ENCODE measurements at places on chromosomes 5 and 9.

GRCh38 chr5:90473396-90474234 lies 956 bp downstream of the MBLAC2 start:
- peak; percentile 9 for DNase-seq

- DNase-seq = no peak
These were observed 19.7 kb downstream of the OR2V2 start for GRCh38 chr5:181166812-181167733.

- no peak for DNase-seq
These were observed 13.5 kb downstream of the ZNF346 start for GRCh38 chr5:177035976-177036375.

DNA sequence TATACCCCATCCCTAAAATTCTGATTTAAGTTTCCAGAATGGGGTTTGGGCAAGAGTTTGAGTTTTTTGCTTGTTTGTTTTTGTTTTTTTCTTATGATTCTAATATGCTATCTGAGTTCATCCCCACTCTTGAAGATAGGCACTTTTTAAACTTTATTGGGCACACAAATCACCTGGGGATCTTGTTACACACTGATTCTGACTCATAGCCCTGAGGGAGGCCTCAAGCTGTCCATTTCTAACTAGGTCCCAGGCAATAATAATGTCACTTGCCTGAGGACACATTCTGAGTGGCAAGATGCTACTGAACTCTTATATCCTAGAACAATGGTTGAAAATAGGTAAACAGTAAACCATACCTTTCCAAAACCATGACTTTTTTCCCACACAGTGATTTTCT lies 22.8 kb upstream of the ABLIM3 start:
- DNase-seq = no peak

- no peak for DNase-seq
These were observed 813 bp upstream of the AGTPBP1 start for GRCh38 chr9:85742597-85742936.

GRCh38 chr5:24364711-24365110 lies 280.1 kb downstream of the CDH10 start:
- no peak for DNase-seq

DNA sequence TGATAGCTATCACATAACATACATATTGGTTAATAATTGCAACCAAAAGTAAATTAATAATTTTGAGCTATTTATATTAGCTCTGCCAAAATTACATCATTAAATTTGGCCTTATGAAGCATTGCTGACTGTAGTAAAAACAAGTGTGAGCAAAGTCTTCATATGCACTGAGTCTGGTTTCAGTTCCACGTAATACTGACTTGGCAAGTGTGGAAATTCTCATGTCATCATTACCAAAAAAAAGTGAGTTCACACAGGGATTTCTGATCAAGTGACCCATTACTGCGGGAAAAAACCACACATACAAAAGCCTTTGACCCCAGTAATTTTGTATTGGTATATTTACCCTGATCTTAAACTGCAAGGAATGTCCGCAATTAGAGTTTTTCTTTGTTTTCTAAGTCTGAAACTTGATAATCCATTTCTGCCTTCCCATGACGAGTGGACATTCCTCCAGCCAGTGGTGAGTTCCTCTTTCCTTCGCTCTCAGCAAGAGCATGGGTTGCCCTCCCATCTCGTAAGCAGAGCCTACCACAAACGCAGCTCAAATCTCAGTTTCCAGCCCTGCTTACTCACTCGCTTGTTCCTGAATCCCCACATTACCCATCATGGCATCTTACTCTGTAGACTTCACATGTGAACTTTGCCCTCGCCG lies 220.2 kb upstream of the DMRT1 start:
- no peak for DNase-seq

DNA sequence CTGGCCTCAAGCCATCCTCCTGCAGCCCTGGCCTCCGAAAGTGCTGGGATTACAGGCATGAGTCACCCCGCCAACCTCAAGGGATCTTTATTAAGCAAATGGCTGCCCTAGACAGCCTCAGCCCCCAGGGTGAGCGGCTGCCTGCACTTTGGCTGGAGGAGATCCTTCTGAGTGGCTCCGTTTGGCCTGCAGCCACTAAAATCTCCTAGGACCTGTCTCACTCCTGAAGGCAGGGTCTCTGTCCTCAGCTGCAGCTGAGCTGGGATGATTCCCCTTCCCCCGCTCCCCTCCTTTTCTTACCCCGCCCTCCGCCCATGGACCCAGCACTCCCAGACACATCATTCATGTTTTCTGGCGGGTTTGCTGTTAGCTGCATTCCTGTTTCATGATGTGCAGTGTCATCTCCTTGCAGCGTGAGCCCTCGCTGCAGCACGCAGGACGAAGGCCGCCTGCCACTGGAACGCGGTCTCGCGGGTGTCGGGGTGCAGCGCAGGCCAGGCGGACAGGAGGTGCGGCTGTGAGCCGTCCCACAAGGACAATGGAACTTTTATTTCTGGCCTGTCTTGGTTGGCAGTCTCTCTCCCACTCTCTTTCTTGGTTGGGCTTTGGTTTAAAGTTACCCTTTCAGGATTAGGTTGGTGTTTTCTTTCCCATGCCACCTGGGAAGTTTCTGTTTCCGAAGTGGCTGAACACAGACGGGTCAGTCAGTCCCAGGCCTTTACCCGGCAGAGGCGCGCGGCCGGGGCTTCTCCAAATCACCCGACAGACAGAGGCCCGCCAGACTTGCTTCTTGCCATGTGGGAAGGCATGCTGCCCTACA lies 137.1 kb downstream of the FOXD1 start:
- no peak for DNase-seq

- no peak for DNase-seq
These were observed 61.9 kb upstream of the ORM1 start for GRCh38 chr9:114261026-114261425.

DNA sequence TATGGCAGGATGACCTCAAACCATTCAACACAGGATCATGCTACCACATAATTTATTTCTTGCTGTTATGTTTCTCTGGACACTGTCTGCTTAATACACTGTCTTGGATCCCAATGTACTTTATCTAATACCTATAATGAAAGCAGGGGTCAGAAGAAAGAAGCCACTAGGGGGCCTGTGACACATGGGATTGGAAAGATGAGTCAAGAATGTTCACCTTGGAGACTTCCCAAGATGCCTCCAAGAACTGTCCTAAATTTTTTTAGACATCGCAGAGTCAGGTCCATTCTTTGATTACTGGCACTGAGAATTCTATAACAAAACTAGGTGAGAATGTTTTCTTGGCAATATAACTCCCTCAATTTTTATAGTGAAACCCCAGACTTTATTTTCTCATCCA lies 305.8 kb upstream of the SMARCA2 start:
- no peak for DNase-seq

DNA sequence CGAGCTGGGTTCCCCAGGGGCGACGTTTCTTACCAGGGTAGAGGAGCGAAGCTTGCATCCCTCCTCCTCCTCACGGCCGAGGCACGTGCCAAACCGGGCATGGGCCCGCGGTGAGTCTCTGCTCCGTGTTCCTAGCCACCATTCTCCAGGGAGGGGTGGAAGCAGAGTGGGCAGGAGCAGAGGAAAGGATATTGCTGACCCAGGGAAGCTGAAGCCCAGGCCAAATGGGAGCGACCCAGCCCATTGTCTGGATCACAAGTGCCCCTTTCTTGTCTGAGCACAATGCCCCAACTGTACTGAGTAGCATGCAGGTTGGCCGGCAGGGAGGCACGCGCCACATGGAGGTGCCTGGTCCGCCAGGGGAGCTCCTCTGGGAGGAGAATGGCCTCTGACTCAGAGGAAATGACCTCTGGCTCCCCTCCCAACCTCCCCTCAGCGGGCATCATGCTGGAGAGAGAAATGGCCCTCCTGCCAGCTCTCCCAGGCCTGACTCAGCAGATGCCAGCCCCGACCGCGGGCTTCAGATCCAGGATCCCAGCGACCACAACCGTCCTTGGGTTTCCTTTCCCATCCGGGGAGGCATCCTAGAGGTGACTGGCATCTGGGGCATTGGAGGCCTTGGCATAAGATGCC lies 1.1 kb downstream of the PRR7 start:
- DNase-seq = no peak

DNA sequence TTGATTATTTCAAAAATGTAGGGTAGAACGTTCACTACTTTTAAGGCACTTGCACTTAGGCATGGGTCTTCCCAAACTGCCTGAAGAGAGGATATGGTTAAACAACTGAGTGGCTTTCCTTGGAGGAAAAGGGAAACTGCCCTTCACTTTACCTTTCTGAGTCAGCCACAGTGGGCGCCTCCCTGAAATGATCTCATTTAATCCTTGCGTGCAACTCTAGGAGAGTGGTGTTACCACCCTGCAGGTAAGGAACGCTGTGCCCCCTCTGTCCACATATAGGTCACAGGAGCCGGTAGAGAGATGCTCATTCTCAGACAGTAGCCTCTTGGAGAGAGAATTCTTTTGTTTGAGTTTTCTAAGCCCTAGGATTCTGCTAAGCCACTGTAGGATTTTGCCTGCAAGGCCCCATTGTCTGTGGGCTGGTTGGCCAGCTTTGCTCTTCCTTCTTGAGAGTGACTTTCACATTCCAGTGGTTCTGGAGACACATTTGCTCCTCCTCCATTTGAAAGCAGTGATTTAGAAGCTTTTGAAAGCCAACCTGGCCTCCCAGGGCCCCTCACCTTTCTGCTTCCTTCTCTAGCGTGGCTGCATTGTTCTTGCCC lies 110.3 kb upstream of the CTSL start:
- no peak for DNase-seq

GRCh38 chr5:17228821-17229291 lies 11.4 kb downstream of the BASP1 start:
- DNase-seq = no peak

- no peak for DNase-seq
These were observed 321.8 kb downstream of the SLIT3 start for GRCh38 chr5:168979135-168979534.

GRCh38 chr5:5421149-5421960 lies 1.1 kb upstream of the ICE1 start:
- no peak for DNase-seq

DNA sequence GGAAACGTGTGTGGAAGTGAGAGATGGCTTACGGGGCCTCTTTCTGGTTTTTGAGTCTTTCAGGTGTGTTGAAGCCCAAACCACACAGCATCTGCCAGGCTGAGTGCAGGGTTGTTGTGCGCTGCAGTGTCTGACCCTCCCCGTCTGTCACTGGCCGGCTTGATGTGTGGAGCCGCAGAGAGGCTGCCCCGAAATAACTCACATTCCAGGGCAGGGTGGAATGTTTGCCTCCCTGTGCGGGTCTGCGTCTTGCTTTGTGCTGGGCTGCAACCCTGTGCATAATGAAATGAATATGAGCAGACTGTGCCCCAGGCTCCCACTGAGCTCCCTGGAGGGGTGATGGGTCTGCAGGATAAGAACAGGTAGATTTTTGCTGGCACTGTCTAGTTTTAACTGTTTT lies 9.9 kb upstream of the PLEKHG4B start:
- no peak for DNase-seq

DNA sequence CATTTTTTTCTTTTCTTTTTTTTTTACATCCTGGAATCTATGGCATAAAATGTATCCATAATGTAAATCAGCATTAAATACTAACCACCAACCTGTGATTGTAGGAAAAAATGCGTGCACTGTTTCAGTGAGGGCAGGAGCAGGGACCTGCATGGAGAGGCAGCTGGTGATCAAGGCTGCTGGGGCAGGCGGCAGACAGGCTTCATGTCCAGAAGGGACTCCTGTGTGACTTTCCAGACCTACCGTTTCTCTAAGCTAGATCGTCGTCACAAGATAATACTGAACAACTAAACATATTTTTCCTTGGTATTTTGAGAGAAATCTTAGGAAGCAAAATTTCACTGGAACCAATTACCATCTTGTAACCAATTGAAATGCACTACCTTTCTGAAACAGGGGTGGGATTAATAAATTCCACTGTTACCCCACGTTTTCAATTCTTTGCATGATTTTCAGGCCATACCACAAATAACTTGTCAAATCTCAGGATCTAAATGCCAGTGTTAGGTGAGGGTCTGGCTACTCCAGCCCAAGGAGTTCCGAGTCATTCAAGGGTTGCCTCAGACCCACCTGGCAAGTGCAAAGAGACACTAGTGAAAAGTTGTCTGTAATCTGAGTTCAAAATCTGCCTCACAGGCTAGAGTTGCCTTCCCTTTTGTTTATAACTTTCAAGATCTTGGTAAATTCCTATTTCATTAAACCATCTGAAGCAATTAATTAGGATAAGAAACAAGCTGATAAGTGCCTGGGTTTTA lies 198.2 kb downstream of the SEMA5A start:
- DNase-seq = no peak

- no peak for DNase-seq
These were observed 343.2 kb downstream of the DEPDC1B start for GRCh38 chr5:60356745-60357144.

DNA sequence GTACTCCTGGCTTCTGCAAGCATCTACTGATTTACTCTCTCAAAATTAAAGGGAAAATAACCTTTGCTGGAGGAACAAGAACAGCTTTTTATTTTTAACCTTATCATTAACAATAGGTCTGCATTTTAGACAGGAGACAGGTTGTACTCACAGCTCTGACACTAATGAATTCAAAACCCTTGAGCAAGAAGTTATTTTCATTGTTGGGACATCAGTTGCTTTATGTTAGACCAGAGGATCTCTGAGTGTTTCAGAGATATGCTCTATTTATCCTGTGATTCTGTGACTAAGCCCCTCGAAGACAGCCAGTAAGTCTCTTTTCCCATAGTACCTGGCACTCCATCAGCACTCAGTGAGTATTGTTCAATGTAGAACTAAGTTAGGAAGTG lies 190.2 kb upstream of the PCSK5 start:
- DNase-seq = no peak

GRCh38 chr9:3868012-3868411 lies 342.2 kb upstream of the RFX3 start:
- no peak for DNase-seq

DNA sequence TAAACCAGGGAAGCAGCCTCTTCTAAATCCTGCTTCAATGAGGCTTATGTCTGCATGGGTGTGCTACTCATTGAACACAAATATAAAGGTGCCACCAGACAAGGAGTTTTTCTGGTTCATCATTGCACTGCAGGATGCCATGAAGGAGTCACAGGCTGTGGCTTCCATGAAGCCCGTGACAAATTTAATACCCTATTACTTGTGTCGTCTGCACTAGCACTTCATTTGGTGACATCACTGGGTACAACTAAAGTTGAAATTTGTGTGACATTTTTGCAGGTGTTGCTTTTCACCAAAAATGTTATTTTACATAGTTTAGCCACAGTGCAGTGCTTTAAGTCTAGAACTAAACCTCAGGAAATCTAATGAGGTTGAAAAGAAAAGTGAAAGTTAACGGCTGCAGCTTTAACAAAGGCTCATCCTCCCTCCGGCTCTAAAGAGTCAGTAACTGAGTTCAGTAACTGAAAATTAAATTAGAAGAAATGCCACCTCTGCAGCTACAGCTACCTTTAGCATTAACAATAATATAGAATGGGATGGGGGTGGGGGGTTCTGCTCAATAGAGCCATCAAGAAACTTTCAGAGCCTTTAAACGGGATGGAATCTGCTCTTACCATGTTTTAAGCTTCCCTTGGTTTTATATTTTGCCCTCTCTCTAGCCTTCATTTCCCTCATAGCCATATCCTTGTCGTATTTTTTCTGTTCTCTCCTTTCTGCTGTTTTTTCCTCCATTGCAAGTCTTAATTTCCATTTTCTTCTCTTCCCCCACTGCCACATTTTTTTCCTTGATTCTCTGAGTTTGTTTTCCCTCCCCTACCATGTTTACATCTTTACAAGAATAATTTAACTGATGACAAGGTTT lies 233.8 kb upstream of the TMEM161B start:
- DNase-seq = no peak
